ENCODE measurements at places on chromosomes 5 and 9.

GRCh38 chr5:163727028-163727427 lies 221.6 kb downstream of the MAT2B start:
- no peak for DNase-seq

GRCh38 chr9:134412298-134412711 lies 86.0 kb downstream of the RXRA start:
- no peak for DNase-seq

GRCh38 chr9:114580609-114581193 lies 6.9 kb upstream of the ATP6V1G1 start:
- no peak for DNase-seq

DNA sequence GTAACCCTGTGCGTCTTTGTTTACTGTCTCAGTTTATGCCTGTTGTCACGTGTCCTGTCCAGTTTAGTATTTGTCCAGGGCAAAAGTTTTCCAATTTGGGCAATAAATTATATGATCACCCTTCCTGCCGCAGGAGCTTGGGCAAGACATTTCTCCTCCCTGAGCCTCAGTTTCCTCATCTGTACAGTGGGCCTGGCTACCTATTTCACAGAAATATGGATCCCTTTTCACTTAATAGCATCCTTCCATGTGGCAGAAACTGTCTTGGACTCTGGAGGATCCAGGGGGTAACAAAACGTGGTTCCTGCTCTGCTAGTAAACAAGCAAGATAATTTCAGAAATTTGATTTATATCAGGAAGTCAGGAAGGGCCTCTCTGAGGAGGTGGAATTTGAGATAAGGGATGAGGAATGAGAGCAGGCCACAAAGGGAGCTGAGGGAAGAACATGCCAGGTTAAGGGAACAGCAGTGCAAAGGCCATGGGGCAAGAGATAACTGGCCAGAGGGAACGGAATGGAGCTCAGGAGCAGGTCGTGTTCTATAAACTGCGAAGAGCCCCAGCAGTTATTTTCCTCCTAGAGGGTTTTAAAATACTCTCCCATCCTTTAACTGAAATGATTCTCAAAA lies 15.1 kb upstream of the PPARGC1B start:
- DNase-seq: no peak

DNA sequence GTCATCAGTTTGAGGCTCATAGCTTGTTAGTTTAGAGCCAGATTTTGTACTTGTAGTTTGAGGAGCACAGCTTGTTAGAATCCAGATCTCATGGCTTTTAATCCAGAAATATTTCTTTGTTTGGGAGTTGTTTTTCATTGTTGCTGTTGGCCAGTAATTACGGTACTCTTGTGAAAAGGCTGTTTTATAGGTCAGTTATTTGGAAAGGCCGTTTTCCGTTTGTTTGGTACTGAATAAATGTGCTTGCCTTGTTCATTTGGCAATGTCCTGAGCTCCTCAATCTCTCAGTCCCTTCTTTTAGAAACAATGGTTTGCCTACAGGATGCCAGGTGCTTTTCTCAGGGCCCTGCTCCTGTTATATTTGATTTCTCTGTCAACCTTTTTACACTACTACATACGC lies 4.5 kb upstream of the MOB3B start:
- DNase-seq: no peak

GRCh38 chr9:14987858-14988257 lies 77.6 kb upstream of the FREM1 start:
- DNase-seq: no peak

DNA sequence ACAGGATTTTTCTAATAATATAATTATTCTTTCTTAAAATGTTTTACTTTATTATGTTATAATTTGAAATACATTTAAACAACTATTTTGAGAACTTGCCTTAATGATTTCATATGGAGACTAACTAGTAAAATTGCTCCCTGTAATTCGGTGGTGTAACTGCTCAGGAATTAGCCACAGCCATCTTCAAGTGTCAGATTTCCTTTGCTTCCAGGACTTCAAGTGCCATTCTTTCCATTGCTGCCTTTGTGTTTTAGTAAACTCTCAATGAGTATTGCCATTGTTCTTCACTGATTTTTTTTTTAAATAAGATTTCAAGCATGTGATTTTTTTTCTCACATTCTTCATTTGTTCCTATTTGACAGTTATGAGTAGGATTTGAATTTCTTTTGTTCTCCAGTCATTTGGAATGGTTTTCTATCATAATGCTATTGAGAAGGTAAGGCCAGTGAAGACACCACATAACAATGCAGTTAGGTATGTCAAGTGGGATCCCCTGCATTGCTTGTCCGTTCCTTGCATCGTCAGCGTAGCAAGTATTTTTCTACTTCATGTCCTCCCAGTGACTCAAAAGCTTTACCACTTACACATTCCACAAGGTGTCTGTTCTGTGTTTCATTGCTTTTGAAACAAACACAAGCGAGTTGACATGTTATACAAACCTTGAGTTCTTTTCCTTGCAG lies 83.7 kb downstream of the LNPEP start:
- no peak for DNase-seq

DNA sequence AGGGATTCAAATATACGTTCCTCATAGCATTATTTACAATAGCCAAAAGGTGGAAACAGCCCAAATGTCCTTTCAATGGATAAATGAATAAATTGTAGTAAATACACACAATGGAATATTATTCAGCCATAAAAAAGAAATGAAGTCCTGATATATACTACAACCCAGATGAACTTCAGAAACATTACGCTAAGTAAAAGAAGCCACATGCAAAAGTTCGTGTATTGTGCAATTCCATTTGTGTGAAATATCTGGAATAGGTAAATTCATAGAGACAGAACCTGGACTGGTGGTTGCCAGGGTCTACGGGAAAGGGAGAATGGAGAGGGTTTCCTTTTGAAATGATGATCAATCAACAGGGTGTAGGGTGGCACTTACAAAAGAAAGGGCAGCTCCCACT lies 12.5 kb upstream of the ARSI start:
- DNase-seq: no peak

DNA sequence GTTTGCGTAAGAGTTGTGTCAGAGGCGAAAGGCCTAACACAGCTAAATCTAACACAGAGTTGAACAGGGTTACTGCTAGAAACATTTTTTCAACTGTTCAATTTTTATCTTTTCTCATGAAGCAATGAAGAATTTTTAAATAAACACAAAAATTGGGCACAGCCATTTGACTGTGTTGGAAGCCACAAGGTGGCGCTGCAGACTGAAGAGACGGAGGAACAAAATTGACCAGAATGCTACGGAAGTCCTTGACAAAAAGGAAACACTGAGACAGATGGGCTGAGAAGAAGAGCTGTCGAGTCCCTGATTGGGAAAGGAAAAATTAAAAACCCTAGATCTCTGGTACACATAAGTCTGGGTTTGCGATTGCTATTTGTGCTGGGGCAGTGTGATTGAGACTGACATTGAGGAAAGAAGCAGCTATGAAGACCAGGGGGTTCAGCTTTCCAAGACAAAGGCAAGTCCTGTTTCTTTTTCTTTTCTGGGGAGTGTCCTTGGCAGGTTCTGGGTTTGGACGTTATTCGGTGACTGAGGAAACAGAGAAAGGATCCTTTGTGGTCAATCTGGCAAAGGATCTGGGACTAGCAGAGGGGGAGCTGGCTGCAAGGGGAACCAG lies at the start of gene PCDHB9:
TSS of gene PCDHB9 (plus strand) at position 265 of the 616 bp plus-strand sequence. CDS start at position 423, 158 bp downstream.
- DNase-seq: no peak

GRCh38 chr9:110130791-110131416 lies 77.1 kb downstream of the C9orf152 start:
- no peak for DNase-seq

GRCh38 chr5:175697846-175698245 lies 40.0 kb downstream of the HRH2 start:
- DNase-seq: no peak

DNA sequence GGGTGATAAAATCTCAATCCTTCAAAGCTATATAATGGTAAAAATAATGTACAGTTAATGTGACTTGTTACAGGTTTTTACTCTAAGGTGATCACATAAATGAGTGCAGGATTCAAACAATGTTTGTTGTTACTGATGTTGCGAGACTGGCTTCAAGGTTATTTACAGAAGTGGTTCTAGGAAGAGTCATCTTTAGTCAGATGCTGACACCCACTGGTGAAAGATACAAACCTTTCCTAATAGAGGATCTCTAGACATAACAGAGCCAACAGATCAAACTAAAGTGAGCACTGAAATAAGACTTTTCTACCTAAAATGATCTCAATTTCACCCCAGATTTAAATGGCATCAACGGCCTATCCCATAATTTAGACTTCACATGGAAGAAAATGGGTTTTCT lies 20.2 kb downstream of the ARSB start:
- DNase-seq: no peak

DNA sequence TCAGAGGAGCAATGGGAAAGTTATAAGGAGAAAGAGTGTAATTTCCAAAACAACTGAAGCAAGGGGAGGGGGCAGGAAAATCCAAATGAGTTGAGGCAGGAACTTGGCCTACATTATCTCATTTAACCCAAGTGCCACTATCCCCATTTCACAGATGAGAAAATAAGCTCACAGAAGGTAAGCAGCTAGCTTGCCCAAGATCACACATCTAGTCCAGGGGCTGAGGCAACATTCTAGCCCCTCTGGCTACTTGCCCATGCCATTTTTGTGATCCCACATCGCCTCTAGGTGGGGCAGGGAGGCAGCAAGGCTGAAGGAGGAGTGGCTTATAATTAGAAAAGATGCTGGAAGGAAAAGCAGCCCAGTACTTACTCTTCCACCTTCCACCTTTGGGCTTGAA lies 2.6 kb upstream of the PSIP1 start:
- no peak for DNase-seq

DNA sequence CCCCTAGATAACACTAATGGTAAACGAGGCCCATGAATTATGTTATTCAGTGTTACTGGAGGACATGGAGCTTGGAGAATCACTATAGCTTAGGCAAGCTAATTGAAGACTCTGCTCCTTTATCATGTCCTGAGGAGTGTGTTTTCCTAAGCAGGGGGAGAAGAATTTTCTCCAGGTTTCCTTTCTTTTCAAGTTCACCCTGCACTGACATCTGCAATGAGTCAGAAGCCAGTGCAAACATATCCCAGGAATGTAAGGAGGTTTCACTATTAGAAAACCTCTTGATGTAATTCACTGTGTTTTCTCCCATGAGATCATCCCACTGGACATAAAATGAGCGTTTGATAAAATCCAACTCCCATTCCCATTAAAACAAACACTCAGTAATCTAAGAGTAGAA lies 75.6 kb downstream of the DMRT2 start:
- no peak for DNase-seq

- DNase-seq: no peak
Measured at GRCh38 chr9:128884164-128884563, 2.2 kb downstream of the LRRC8A start.

- no peak for DNase-seq
Measured at GRCh38 chr5:88940713-88941112, 57.7 kb upstream of the MEF2C start.

GRCh38 chr9:114343471-114344187 lies 14.0 kb downstream of the ORM2 start:
- no peak for DNase-seq

GRCh38 chr9:105281272-105281671 lies 36.8 kb downstream of the SLC44A1 start:
- DNase-seq: no peak

DNA sequence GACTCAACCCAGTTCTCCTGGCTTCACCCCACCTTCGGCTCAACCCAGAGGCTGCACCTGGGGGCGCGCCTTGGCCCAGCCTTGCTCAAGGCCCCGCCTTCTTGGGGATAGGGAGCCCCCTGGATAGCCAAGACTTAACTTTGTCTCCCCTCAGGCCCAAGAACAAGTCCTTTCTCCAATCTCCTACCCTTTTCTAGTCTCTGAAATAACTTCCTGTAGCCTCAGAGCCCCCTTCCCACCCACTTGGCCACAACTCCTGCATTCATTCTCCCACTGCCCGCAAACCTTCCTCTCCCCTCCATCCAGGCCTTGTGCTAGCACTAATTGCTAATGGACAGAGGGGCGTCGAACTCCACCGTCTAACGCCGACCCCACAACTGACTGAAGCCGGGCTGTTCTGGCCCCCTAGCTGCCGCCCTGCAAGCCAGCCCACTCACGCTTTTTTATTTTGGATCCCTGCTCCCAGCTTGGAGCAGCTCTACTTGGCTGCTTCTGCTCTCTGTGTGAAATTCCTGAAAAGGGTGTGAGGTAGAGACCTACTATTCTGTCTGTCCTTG lies 579 bp upstream of the ASTN2 start:
- no peak for DNase-seq

DNA sequence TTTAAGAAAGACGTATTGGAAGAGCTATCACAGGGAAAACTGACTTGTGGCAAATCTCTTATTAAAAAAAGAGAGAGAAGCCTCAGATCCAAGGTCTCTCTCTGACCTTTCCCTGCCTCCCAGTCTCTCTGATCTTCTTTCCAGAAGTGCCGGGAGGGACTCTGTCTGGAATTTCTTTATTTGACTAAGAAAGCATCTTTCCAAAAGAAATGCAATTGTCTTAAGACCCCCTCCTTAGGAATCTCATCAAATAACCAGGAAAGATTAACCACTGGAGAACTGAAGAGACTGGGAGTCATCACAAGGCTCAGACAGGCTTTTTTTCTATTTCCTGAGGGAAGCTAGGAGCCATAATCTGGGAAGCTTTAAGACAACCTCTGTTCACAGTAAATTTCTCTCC lies 4.6 kb downstream of the C1QTNF3 start:
- DNase-seq: no peak

DNA sequence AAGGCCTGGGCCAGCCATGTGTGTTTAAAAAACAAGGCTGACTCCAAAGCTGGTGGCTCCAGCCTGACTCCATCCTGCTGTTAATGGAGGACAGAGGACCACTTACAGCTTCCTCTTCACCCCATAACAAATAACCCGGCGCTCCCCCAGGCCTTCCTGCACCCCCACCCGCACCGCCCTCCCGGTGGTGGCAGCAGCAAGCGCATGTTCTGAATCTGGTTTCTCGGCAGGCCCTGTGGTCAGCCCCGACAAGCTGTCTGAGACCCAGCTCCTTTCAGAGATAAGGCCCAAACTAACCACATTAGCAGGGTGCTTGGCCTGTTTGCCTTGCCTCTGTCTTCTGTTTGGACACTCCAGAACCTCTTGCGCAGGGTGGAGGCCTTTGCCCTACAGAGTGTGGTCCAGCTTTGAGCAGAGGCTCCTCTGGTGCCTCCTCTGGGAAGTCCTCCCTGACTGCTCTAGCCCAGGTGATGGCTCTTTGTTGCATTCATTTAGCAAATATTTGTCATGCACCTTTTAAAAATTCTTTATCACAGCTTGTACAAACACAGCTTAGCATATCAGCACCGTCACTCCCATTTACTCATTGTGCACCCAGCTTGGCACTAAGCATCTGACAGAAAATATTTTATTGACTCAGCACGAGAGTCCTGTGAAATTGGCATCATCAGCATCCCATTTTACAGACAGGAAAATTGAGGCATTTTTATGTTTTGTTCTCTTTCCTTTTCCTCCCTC lies 78.4 kb downstream of the NDFIP1 start:
- no peak for DNase-seq

- no peak for DNase-seq
Measured at GRCh38 chr9:880725-881124, 39.2 kb downstream of the DMRT1 start.

DNA sequence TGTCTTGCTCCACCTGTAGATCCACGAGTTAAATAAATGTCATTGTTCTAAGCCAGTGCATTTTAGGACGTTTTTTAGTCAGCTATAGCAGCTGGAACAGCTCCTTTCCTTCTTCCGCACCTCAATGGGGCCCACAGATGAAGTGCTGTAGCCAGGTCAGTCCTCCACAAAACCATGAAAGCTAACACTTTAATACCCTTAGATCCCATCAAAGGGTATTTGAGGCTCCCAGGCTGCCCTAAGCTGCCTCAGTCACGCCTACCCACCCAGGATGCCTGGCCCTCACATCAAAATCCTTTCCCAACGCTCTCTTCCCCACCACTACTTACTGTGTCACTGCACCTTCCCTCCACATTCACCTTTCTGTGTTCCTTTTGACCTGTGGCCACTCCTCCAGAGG lies 44.1 kb upstream of the ACO1 start:
- DNase-seq: no peak

- no peak for DNase-seq
Measured at GRCh38 chr9:120625222-120625621, 45.3 kb upstream of the CDK5RAP2 start.

Measured in activated T-cell treated with anti-CD3 and anti-CD28 coated beads for 48 hours (primary cell).